ENCODE measurements at places on chromosomes 2 and 18.
A peak's percentile ranks its signal among the peaks of the same experiment; 100 is the strongest.

GRCh38 chr2:216696751-216697560 lies 1.6 kb upstream of the IGFBP5 start:
- DNase-seq = peak; percentile 61

- no peak for DNase-seq
Observed at GRCh38 chr2:37181726-37182684, 6.5 kb downstream of the SULT6B1 start.

GRCh38 chr2:182463760-182464159 lies 36.9 kb upstream of the PDE1A start:
- no peak for DNase-seq

DNA sequence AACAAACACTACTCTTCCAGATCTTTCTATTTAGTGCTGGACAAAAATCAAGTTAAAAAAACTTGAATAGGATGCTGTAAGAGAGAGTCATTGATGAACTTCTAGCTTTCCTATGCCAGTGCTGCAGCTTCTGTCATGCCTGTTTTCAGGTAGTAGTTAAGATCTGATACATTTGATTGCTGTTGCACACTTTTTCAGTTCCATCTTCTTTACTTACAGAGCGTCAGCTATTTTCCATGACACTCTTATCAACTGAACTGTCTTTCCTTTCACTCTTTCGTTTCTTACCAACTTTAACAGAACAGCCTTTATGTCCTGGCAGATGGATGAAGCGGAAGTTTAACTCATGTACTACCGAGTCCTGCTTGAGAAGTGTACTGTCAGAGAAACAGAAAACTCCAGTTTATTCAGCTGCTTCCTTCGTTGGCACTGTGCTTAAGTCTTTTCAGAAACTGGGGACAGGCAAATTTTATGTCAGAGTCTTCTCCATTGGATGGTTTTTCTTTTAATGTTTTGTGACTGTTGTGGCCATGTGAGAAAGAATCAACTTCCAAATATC lies 145.9 kb upstream of the KLHL14 start:
- DNase-seq = no peak

DNA sequence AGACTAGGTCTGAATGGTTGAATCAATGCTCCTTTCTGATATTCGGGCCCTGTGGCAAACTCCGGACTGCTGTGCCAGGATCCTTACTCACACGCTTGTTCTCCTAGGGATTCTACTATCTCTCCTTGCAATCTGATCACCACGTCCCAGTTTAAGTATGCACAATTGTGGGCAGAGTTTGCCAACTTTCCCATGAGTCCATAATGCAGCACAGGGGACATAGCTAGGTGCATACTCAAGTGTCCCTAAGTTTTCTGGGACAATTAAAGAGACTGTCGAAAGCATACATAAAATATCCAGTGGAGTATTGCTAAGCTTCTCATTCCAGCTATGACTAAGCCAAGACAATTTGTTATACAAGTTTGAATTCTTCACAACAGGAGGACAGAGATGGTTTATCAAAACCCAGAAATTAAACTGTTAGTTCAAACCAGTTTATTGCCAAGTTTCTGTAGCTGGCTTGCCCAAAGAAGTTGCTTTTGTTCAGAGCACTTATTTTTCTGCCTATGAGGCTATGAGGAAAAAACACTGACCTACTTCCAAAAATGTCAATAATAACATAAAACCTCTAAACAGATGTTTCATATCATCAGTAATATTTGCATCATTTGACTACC lies 136.1 kb downstream of the EXOC6B start:
- no peak for DNase-seq

DNA sequence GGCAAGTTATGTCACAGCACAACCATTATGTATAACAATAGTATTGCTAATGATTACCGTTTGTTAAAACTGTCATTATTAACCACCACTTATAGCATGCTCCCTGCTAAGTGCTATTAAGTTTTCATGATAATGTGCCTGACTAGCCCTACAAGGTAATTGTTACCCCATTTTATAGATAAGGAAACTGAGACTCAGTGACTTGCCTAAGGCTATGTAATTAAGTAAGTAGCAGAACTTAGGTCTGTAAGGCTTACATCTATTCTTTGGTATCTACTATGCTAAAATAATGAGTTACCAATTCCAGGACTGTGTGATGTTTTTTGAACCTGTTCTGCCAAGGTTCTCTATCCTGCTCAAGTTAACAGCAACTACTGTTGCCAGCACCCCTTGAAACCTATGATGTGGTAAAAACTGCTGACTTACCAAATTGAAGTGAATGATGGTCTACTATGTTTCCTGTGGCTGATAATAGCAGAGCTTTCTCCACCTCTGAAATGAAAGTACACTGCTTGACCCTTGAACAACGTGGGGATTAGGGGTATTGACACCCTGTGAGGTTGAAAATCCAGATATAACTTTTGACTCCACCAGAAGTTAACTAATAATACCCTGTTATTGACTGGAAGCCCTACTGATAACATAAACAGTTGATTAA lies 18.2 kb downstream of the ACVR2A start:
- no peak for DNase-seq

GRCh38 chr2:88831071-88831791 lies 139.8 kb downstream of the RPIA start:
- DNase-seq = no peak

All from common myeloid progenitor, CD34-positive (primary cell).